Activated T-cell treated with anti-CD3 and anti-CD28 coated beads, Interleukin-2, amount 50 U/mL, for 4 hours (primary cell): ENCODE measurements at places on chromosomes 6 and 20. TPM values are rescaled to one million over a fixed set of nuclear protein-coding genes. Genes with fewer than 3 reads are reported as not detected.

Gene ENPP5
- not detected for total RNA-seq

- DNase-seq = no peak
These were observed 285.4 kb downstream of the THBS2 start for GRCh38 chr6:168968228-168968627.

- no peak for DNase-seq
These were observed 90.8 kb upstream of the QKI start for GRCh38 chr6:163323705-163324104.

Gene CST3
- total RNA-seq = 2.0 TPM

- DNase-seq = no peak
These were observed 41.3 kb upstream of the ADGRF5 start for GRCh38 chr6:46963039-46963438.

DNA sequence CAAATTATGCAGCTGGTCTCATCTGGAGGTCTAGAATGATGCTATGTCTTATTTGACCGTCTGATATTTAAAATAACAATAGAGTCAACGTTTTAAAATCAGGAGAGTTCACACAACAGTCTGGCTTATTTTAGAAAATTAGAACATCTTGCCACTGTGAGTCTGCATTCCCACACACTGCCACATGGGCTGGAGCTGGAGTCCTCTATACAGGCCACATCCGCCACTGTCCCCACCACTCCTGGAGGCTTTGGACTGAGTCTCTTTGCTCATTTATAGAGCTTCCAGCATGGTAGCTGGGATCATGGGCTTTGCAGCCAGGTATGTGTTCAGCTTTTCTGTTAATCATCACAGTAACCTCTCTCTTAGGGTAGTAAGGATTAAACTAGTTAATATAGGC is 68.8 kb upstream of the ZNFX1 start:
- DNase-seq = no peak

DNA sequence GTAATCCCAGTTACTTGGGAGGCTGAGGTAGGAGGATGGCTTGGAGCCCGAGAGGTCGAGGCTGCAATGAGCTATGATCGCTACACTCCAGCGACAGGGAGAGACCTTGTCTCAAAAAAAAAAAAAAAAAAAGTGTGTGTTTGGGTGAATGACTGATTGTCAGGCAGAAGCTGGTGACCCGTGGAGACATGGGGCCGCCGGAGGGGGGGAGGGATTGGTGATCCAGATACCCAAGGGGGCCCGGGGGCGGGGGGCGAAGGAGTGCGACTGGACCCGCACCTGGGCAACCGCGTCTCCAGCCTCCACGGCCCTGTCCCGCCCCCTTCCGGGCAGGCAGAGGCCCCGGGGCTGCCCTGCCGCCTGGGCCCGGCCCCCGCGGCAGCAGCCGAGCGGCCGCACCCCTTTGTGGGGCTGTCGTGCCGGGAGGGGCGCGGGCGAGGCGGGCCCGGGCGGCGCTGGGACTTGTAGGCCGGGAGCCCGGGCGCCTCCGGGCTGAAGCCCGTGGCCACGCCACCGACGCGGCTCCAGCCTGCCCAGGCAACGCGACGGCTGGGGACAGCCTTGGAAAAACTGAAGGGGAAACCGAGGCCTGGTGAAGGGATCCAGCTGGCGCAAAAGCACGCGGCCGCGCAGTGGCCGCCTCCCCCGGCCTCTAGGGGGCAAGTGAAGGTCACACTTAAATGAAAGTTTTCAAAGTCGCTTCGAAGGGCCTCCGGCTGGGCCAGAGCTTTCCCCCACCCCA is 2.1 kb upstream of the RBM38 start:
- peak; percentile 51 for DNase-seq

Gene CDH26
- 0.84 TPM for total RNA-seq

Gene UNC5CL
- total RNA-seq = 1.4 TPM

DNA sequence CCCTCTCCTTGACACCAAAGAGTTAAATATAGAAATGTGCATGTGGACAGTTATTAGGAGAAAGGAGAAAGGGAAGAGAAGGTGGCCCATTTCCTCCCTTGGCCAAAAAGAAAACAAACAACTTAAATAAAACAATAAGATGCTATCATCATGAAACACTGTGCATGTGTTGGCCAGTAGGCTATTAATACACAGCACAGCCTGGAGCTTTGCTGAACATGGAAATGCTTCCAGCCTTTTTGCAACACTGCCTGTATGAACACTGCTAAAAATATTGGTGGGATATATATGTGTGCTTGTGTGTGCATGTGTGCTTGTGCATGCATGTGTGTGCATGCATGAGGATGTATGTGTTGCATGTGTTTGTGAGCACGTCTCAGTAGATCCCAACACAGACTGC is 100.4 kb downstream of the LY86 start:
- DNase-seq = no peak

- no peak for DNase-seq
These were observed 122.6 kb upstream of the RPS6KA2 start for GRCh38 chr6:166749666-166750065.

- DNase-seq = no peak
These were observed 23.2 kb upstream of the AKIRIN2 start for GRCh38 chr6:87724983-87725811.

GRCh38 chr20:60465993-60466686 is 507.9 kb downstream of the CDH26 start:
- no peak for DNase-seq

Gene MCCD1
- total RNA-seq = not detected

DNA sequence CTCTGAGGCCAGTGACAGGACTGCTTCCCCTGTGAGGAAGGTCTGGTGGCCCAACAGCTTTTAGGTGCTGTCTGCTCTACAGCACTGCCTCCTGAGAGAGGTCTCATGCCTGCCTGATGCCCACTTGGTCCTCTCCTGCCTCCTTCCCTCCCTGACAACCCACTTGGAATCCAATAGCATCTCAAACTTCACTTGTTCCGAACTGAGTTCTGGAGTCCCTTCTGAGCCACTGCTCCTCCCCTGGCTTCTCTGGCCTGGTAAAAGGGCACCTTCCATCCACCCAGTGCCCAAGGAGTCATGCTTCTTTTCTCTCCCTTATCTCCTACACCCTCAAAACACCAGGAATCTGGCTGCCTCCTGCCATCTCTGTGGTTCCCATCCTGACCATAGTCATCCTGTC is 1.9 kb downstream of the MAVS start:
- no peak for DNase-seq

- DNase-seq = no peak
These were observed 61.7 kb downstream of the BTBD9 start for GRCh38 chr6:38578075-38578474.

Gene PLN
- not detected for total RNA-seq

Gene NHLRC1
- 0.28 TPM for total RNA-seq

GRCh38 chr6:95636552-95637431 is 59.5 kb downstream of the MANEA start:
- no peak for DNase-seq

DNA sequence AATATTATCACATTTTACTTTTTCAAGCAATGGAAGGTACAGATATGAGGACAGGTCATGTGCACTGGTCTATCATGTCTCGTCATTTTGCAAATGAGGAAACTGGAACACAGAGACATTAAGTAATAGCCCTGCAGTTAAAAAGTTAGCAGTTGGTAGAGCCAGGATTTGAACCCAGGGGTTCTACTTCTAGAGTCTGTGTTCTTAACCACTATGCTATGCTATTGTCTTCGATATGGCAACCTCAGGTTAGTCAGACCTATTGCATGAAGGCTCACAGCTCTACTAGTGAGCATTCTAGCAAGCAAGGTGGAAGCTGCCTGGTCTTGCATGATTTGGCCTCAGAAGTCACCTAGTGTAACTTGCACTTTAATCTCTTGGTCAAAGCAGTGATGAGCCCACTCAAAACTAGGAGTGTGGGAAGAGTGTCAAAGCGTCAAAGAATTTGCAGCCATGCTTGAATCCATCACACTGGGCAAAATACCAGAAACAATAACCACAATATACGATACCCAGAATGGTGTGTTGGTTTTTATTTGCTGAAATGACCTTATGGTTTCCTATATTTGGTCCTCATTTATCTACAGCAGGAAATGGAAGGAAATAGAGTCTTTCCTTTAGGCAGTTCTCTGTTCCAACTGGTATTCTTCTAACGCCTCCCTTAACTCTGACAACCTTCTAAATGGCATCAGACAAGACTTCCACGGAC is 20.4 kb upstream of the BMP2 start:
- no peak for DNase-seq

- DNase-seq = no peak
These were observed 626.6 kb upstream of the CITED2 start for GRCh38 chr6:140001005-140001404.

- DNase-seq = no peak
These were observed 172.8 kb downstream of the GJA1 start for GRCh38 chr6:121608270-121608669.

- DNase-seq = peak; percentile 11
These were observed 36.9 kb upstream of the FANCE start for GRCh38 chr6:35415065-35415891.

GRCh38 chr6:105051941-105052471 is 95.1 kb downstream of the LIN28B start:
- DNase-seq = no peak

Gene NOL4L
- 5.6 TPM for total RNA-seq

DNA sequence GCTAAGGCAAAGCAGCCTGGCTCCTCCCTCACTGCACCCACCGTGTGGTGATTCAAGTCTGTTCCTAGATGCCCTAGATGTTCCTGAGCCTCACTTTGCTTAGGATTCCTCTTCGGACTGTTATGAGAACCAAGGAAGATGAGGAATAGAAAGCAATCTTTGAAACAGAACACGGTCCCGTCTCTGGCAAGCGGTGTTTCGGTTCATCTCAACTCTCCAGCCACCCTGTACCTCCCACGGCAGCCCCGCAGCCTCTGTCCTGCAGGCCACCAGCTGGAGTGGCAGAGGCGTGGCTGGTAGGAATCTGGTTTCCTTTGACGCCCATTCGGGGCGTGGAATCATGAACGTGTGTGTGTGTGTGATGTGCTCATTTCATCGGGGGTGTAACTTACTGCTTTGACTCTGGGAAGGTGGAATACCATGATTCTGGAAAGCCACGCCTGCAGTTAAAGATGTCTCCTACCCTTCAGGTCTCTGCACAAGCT is 21.3 kb downstream of the PDE10A start:
- no peak for DNase-seq

GRCh38 chr20:49043000-49043399 is 3.1 kb upstream of the CSE1L start:
- DNase-seq = no peak

Gene ARG1
- 0.46 TPM for total RNA-seq

DNA sequence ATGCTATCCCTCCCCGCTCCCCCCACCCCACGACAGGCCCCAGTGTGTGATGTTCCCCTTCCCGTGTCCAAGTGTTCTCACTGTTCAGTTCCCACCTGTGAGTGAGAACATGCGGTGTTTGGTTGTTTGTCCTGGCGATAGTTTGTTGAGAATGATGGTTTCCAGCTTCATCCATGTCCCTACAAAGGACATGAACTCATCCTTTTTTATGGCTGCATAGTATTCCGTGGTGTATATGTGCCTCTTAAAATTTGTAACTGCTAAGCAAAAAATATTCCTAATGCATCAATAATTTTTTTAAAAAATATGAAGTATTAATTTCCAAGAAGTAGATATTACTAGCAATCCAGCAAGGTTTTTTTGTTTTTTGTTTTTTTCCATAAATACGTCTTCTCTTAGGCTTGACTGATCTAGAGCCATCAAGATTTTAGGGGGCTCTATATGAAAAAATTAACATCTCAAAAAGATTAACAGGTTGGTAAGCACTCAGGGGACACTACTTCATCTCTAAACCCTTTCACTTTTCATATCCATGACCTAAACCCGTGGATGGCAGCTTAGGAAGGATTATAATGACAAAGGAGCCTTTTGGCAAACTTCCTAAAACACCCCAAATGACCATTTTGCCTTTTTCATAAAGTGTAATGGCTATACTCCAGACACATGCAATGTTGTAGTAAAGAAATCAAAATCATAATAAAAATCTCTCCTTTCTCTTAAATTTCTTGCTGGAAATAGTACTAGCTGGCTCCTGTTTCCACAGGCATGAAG is 14.2 kb downstream of the MAP7 start:
- DNase-seq = no peak

Gene SLC9A8
- 13.2 TPM for total RNA-seq

Gene RSPO4
- not detected for total RNA-seq

GRCh38 chr6:161636882-161637430 is 363.1 kb upstream of the AGPAT4 start:
- no peak for DNase-seq
